IMR-90 (cell line): ENCODE measurements at places on chromosomes 1 and 21. TPM values are rescaled to one million over a fixed set of nuclear protein-coding genes. Genes with fewer than 3 reads are reported as not detected.

VWA5B1 gene
- not detected in 2 replicates for polyA plus RNA-seq

WNT4 gene
- not detected in 2 replicates for polyA plus RNA-seq

TMEM200B gene
- 4.6 and 6.2 TPM in 2 replicates for polyA plus RNA-seq

OR10K2 gene
- polyA plus RNA-seq = not detected in 2 replicates

VANGL2 gene
- polyA plus RNA-seq = 3.2 and 3.6 TPM in 2 replicates

LMX1A gene
- not detected in 2 replicates for polyA plus RNA-seq

AJAP1 gene
- 0.02 and 0.03 TPM in 2 replicates for polyA plus RNA-seq

HSPA6 gene
- 0.50 and 0.67 TPM in 2 replicates for polyA plus RNA-seq

CLCA1 gene
- polyA plus RNA-seq = not detected in 2 replicates

OR2T11 gene
- not detected in 2 replicates for polyA plus RNA-seq

RNU1-2 gene
- not detected in 2 replicates for polyA plus RNA-seq

NMNAT2 gene
- polyA plus RNA-seq = 1.5 and 2.4 TPM in 2 replicates

WNT2B gene
- polyA plus RNA-seq = 0.50 TPM in 2 replicates

TMEM52 gene
- 1.3 and 1.9 TPM in 2 replicates for polyA plus RNA-seq

LRRIQ3 gene
- 0.67 and 1.2 TPM in 2 replicates for polyA plus RNA-seq

LHX8 gene
- polyA plus RNA-seq = not detected in 2 replicates

MMP23B gene
- 5.4 and 9.1 TPM in 2 replicates for polyA plus RNA-seq

EXO1 gene
- polyA plus RNA-seq = 3.9 and 5.1 TPM in 2 replicates

LCE1C gene
- polyA plus RNA-seq = not detected in 2 replicates

FAM177B gene
- not detected in 2 replicates for polyA plus RNA-seq

PTPRC gene
- polyA plus RNA-seq = not detected in 2 replicates

ERRFI1 gene
- 102 and 145 TPM in 2 replicates for polyA plus RNA-seq

ELAPOR1 gene
- polyA plus RNA-seq = 1.6 and 1.7 TPM in 2 replicates

EPHX1 gene
- 33.8 and 46.3 TPM in 2 replicates for polyA plus RNA-seq

MAEL gene
- not detected in 2 replicates for polyA plus RNA-seq

FAAP20 gene
- polyA plus RNA-seq = 31.5 and 36.8 TPM in 2 replicates

WDR26 gene
- polyA plus RNA-seq = 31.1 and 46.4 TPM in 2 replicates

C1orf141 gene
- not detected in 2 replicates for polyA plus RNA-seq

OR2L13 gene
- polyA plus RNA-seq = not detected in 2 replicates

CFAP126 gene
- not detected in 2 replicates for polyA plus RNA-seq

LINGO4 gene
- polyA plus RNA-seq = not detected in 2 replicates

HEYL gene
- polyA plus RNA-seq = 0.02 TPM in 1 of 2 replicates, not detected in the other

NEK2 gene
- 8.8 and 9.9 TPM in 2 replicates for polyA plus RNA-seq

LIN28A gene
- not detected in 2 replicates for polyA plus RNA-seq

GPR37L1 gene
- 0.02 TPM in 1 of 2 replicates, not detected in the other for polyA plus RNA-seq

PLA2G2F gene
- not detected in 2 replicates for polyA plus RNA-seq

PRDM16 gene
- polyA plus RNA-seq = 0.02 and 0.06 TPM in 2 replicates

CNTN2 gene
- not detected in 2 replicates for polyA plus RNA-seq

KCNA3 gene
- polyA plus RNA-seq = 0.09 TPM in 1 of 2 replicates, not detected in the other

LMO4 gene
- polyA plus RNA-seq = 99.7 and 109 TPM in 2 replicates

CELA2B gene
- polyA plus RNA-seq = not detected in 2 replicates

PCBP3 gene
- 3.7 and 3.9 TPM in 2 replicates for polyA plus RNA-seq

BTBD8 gene
- polyA plus RNA-seq = 0.62 and 0.94 TPM in 2 replicates

SLC35A3 gene
- polyA plus RNA-seq = 6.8 and 9.6 TPM in 2 replicates

TLR5 gene
- 0.09 and 0.13 TPM in 2 replicates for polyA plus RNA-seq

AMY1B gene
- not detected in 2 replicates for polyA plus RNA-seq

MYCL gene
- polyA plus RNA-seq = 0.75 and 0.87 TPM in 2 replicates

ASTN1 gene
- 0.04 and 0.07 TPM in 2 replicates for polyA plus RNA-seq

ALX3 gene
- not detected in 2 replicates for polyA plus RNA-seq

DEDD gene
- 40.2 and 47.1 TPM in 2 replicates for polyA plus RNA-seq

FAM3B gene
- polyA plus RNA-seq = not detected in 2 replicates

GTF2B gene
- 24.3 and 32.0 TPM in 2 replicates for polyA plus RNA-seq
